GM06990 (cell line): ENCODE measurements at places on chromosomes 12 and 14.

DNA sequence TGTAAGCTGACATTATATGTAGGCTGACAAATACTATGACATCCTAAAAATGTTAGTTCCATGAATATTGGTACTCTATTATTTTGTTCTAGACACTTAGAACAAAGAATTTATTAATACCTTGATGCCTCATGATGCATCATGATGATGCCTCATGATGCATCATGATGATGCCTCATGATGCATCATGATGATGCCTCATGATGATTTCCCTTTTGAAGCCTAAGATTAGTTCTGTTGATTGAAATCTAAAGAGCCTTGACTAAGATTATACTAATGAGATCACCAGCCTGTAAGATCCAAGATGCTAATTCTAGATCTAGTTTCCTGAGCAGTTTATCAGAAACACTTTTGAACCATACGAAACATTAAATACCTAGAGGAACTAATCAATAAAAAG, 4.6 kb upstream of the CEP128 start:
- DNase-seq = no peak

DNA sequence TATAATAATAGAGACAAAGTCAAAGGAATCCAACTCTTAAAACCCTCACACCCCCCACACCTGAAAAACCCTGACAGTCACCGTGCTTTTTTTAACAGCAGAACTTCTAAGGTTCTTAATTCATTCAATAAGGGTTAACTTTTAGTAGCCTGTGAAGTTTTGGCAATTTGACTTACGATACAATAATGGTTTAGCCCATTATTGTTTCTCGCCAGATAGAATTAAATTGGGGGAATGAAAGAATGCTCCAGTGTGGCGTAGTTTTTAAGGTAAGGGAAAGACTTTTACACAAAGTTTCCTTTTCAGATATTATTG, 604 bp upstream of the MAGOHB start:
- peak; percentile 9 for DNase-seq

DNA sequence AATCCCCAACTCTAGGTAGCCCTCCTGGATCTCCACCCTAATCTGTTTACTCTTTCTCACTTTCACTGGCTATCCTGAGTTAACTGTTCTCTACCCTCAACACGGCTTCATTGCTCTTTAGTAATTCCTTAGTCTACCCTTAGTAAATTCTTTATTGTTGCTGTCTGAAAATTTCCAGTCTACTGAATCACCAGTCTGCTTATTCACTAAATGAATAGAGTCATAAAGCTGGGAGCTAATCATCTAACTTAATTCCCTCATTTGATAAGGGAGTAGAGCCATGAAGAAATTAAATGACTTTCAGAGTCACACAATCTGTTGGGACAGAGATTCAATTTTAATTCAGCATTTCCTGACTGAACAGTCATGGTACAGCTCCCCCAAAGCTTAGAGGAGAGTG, 36.5 kb downstream of the YEATS4 start:
- no peak for DNase-seq

DNA sequence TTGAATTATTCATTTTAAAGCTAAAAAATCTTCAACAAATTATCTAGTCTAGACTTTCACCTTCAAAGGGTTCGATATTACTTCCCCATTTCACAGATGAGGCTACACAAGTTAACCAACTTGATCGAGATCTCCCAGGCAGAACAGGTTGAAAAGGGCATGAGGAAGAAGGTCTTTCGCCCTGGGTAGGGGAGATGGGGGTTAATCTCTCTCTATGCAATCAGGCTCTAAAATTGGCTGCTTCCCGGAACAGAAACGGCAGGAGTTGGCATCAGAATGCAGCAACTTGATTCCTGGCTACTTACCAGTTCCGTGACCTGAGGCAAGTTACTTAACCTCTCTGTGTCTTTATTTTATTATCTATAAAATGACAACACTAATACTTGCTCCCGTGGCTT, 2.4 kb upstream of the CISTR start:
- DNase-seq = no peak

DNA sequence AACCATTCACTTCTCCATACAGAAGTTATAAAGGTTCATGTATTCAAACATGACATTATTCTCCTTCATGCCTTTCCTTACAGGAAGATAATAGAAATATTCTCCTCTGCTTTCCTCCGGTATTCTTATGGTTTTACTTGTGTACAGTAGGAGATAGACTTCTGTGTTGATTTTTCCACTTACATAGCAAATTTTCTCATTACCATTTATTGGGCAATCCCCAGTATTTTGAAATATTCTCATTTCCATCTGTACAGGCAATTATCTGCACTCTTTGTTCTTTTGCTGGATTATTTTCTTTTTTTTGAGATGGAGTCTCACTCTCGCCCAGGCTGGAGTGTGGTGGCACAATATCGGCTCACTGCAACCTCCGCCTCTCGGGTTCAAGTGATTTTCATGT, 11.0 kb downstream of the PXMP2 start:
- DNase-seq = no peak

DNA sequence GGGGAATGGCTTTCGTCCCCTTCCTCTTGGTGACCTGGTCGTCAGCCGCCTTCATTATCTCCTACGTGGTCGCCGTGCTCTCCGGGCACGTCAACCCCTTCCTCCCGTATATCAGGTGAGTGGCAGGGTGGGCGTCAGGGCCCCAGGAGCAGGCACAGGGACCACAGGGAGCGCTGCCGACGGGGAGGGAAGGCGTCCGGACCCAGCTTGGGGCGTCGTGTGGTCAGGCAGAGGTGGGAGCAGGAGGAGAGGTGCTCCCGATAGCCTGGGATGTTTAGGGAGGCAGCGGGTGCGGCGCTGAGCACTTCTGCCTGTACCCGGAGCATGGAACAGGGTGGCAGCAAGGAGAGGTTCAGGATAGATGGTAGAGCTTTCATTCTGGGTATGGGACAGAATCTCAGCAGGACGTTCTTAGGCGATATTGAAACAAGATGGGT, 444 bp downstream of the DRAM1 start:
- DNase-seq = no peak

DNA sequence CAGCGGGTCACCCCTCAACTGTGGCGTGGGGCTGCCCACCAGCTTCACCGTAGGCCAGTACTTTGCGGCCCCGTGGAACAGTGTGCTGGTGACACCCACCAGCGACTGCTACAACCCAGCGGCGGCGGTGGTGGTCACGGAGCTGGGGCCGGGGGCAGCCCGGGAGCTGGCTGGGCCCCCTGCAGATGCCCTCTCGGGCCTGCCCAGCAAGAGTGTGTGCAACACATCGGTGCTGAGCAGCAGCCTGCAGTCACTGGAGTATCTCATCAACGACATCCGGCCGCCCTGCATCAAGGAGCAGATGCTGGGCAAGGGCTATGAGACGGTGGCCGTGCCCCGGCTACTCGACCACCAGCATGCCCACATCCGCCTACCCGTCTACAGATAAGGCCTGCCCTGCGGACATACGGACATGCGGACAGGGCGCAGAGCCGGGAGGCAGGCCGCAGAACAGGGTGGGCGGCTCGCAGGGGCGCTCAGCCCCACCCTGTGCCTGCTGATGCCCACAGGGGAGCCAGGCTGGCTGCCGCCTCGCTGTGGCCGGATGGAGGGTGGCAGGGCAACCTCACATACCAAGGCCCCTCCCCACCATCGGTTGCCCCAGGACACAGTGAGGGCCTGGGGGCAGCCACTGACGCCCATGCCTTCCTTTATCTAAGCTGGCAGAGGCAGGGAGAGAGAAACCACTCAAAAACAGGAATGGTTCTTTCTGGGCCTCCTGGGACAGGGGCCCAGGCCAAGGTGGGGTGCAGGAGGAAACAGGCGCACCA, 55.5 kb downstream of the FAM222A start:
- no peak for DNase-seq

DNA sequence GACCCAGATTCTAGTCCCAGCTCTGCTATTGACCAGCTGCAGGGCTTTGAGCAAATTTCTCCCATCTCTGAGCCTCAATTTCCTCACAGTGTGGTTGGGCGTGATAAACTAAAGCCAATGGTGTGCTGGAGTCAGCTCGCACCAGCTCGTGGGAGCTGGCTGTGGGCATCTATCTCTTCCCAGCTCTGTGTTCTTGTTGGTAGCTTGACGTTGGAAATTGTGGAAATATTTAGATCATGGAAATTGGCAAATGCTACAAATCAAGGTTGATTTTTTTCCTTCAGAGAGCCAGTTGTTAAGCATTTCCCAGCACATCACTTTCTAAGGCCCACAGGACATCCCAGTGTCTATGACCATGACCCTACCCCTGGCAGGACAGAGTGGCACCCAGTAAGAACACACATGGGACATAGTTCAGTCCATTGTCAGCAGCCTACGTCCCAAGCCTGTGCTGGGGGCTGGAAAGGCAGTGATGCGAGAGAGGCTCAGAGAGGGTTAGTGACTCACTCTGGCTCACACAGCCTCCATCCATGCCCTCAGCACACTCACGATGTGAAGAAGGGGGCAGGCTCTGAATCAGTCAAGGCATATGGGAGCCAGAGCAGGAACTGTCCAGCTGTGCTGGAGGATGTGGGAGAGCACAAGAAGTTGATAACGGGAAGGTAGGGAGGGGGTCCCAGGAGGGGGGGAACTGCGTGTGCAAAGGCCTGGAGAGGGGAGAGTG, 77.6 kb downstream of the LGMN start:
- no peak for DNase-seq

DNA sequence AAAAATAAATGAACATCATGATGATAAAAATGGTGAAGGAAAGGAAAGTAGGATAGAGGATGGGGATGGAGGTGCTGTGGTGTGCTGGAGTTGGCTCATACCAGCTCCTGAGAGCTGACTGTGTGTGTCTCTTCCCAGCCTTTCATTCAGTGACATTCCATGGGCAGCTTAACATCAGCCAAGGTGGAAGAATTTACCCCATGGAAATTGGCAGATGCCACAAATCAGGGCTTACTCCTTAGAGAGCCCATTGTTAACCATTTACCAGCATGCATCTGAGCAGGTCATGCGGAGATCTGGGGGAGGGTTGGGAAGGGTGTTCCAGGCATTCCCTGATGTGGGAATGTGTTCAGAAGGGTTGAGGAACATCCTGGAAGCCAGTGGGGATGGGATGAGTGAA, 164.7 kb upstream of the MYL2 start:
- no peak for DNase-seq

- DNase-seq = no peak
Observed at GRCh38 chr12:100185361-100185894, 15.2 kb upstream of the ACTR6 start.

GRCh38 chr14:77305696-77306095, 15.0 kb downstream of the POMT2 start:
- DNase-seq = no peak

GRCh38 chr14:69040353-69040752, 61.3 kb upstream of the ACTN1 start:
- DNase-seq = no peak

GRCh38 chr14:61661471-61662400, 33.6 kb upstream of the HIF1A start:
- peak; percentile 56 for DNase-seq

- no peak for DNase-seq
Observed at GRCh38 chr12:31496257-31496656, 94.7 kb downstream of the DENND5B start.

DNA sequence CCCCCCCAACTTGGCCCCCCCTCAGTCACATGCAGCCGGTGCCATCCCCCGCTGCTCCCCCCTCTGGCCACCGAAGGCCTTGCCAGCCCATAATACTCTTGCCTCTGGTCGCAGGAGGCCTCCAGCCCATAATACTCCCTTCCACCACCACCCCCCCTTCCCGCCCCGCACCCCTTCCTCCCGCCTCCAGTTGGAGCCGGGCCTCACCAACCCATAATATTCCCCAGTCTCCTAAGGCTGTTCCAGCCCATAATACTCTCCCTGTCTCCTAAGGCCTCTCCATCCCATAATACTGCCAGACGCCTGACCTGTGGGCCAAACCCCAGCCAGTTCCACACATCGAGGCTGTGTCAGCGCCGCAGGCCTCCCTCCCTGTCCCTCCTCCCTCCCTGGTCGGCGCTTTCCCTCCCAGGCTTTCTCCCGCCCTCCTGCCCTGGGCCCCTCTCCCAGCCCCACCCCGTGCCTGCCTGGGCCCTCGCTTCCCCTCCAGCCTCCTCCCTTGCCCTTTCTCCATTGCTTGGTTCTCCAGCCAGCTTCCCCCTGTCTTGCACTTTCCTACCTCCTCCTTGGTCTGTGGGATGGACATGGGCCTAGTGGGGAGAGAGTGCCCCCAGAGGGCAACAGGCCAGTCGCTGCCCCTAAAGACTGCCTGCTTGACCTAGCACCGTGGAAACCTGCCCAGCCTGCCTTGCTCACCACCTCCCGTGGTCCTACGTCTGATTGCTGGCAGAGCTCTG, 6.8 kb upstream of the CHD4 start:
- DNase-seq = peak; percentile 50

DNA sequence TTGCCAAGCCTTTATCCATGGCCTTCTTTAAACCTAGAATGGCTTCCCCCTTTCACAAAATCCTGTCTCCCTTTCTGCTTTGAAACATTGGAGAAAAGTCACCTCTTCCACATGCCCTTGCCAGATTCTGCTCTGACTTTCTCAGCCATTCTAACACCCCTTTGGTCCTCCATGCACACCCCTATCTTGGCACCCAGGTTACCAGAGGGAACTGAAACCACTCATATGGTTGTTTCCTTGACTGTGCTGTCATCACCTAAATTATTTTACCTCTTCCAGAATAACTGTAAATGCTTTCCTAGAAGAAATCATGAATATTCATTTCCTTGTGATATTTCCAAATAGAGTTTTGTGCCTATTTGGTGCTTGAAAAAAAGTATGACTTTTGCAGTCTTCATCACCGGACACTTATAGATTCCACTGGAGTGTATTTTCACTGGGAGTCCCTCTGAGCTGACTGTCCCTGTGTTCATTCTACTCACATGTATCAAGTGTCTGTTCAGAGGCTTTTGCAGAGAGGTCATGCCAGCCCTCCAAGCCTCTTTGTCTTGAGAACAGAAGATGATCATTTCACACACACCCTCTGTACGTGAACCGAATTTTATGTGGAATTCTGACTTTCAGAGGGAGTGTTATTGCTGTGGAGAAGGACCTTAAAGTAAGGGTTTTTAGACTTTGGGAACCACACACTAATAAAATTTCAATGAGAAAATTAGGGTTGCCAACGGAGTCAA, 74.1 kb downstream of the PLXNC1 start:
- no peak for DNase-seq

DNA sequence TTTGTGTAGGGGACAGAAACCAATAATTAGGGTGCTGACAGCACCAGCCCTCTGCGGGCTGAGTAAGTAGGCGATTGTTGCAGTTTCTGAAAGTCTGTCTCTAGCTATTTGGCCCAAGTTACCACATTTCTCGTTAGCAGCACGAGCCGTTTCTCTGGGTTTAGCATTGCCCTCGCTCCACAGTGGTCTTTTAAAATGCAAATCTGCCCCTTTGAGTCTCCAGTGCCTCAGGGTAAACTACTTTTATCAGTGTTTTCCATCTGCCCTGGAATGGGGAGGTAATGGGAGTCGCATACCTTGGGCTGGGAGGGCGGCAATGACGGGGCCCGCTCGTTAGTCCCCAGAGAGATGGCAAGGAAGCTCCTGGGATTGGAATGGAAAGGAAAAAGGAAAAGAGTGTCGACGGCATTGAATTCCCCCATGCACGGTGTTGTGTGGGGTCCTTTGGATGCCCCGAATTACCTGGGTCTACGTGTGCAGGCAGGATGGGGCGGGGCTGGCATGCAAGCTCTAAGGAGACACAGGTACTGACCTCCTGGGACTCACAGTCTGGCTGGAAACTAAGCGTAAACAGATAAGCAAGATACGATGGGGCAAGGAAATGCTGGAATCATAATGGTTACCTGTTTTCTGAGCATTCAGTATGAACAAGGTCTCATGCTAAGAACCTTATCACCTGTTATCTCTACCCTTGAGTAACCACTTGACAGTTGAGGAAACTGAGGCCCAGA, 131.8 kb upstream of the MAP1LC3B2 start:
- no peak for DNase-seq

- no peak for DNase-seq
Observed at GRCh38 chr12:109827566-109828550, 5.3 kb downstream of the TRPV4 start.

- DNase-seq = no peak
Observed at GRCh38 chr14:98946940-98947339, 325.1 kb downstream of the BCL11B start.
